SHP77 treated with DMSO at 0.1 percent for 48 hours (cell line): ENCODE measurements at places on chromosomes 16 and 17.

DNA sequence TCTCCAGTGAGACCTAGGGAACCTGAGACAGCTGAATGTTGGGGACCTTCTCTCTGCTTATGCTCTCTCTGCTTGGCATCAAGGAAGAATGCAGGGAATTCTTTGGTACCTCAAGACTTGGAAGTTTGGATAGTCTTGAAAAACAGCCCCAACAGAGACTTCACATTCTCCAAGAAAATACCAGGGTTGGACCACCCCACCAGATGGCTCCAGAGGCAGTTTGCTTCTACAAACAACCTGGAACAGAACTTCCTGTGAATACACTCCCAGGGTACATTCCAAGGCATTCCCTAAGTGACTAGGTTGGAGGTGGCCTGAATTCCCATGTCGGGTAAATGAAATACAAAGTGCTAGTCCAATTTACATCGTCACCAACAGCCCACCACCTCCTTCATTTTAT is 314.4 kb downstream of the PMP22 start:
- DNase-seq, result no peak

DNA sequence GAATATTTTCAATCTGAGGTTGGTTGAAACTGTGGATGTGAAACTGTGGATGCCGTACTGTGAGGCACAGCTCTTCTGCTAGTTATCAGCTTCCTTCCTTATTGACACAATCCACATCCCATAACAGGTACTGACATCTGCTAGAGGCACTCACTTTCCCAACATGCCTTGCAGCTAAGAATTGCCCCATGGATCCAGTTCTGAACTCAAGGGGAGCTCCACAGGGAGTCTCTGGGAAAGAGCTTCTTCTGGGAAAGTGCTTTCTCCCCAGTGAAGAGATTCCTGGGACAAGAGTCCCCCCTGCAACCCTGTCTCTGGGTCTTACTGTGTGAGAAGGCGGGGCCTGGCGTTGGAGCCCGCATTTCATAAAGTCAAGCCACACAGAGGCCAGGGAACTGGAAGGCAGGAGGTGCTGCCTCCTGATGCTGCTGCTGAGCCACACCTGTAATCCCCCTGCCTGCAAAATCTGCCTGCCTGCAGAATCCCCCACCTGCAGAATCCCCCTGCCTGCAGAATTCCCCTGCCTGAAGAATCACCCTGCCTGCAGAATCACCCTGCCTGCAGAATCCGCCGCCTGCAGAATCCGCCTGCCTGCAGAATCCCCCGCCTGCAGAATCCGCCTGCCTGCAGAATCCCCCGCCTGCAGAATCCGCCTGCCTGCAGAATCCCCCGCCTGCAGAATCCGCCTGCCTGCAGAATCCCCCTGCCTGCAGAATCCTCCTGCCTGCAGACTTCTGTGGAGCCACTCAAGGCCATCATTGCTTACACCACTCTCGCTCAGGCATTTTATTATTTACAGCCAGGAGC is 305.4 kb downstream of the FOXL1 start:
- no peak for DNase-seq

DNA sequence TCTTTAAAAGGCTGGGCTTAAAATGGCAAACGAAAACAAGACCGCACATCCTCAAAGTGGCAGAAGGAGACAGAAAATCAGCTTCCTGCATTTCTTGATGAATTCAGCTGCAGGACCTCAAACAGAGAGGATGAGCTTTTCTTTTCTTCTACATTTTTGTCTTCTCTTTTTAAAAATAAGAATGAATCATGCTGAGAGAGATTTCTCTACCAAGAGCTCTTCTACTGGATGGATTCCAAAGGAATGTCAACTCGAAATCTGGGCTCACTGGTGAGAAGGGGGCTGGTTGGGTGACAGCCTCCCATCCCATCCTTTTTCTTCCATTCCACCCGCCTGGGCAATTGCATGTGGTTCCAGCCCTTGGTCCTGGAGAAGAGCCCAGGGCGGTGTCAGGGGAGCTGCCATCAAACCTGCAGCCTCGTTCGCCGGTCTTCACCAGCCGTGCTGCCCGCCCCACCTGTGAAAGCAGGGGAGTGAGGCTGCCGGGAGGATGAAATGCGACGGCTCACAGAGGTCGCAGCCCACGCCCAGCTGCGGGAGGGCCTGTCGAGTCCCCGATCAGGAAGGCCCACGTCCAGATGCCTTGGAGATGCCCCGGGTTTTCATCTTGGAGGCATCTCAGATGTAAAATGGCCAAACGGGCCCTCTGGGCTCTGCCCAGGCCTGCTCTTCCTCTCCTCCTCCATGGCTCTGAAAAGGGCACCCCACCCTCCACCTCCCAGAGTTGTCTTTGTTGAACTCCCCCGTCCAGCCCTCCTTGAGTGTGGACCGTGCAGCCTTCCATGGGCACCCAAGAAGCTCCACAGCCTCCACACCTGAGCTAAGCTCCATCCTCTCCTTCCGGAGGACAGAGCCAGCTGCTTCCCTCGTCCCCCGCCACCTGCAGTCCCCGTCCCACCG is 121.9 kb downstream of the FOXL1 start:
- DNase-seq, result no peak

- no peak for DNase-seq
These were observed 332.0 kb downstream of the XYLT1 start for GRCh38 chr16:17138801-17139200.

GRCh38 chr16:707062-707538 is 1.5 kb upstream of the FBXL16 start:
- DNase-seq, result no peak

- DNase-seq, result no peak
These were observed 1.1 kb downstream of the SOCS3 start for GRCh38 chr17:78358538-78359320.

- no peak for DNase-seq
These were observed 127.2 kb downstream of the CCDC144A start for GRCh38 chr17:16817201-16817600.

GRCh38 chr16:56894331-56894917 is 29.4 kb downstream of the SLC12A3 start:
- no peak for DNase-seq

DNA sequence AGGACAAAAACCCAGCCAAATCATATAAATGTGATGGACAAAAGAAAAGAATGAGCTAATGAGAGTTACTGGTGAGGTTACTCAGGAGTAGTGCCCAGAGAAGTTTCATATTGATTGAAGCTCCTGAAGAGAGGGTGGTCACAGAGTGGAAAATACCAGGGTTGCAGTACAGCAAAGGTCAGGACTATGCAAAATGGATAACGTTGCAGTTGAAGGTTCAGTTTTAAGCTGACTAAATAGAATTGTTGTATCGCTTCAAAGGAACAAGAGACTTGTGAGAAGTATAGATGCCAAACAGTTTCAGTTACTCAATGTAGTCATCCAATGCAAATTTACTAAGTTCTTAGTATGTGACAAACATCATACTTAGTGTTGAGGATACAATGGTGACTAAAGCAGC is 47.1 kb downstream of the ABCA8 start:
- no peak for DNase-seq

DNA sequence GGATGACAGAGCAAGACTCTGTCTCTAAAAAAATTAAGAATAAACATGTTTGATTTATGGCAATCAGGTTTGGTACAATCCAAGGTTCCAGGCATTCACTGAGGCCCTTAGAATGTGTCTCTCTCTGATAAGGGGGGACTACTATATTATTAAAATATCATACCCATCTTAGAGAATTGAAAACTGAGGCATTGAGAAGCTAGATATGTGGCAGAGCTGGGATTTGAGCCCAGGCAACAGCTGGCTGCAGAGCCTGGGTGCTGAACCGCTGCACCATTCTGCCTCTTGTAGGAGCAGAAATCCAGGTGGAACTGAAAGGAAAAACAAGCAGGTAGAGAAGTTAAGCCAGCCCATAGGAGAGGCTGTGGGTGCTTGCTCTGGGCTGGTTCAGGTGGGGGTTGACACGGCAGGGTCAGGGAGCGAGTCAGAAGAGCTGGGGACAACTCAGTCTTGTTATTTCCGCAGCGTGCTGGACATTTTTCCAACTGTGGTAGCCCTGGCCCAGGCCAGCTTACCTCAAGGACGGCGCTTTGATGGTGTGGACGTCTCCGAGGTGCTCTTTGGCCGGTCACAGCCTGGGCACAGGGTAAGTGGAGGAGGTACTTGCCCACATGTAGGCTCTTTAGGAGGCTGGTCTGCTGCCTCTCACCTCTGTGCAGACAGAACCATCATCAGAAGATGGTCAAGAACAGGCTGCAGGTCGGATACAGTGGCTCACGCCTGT is 62.5 kb downstream of the WIPI1 start:
- no peak for DNase-seq

- no peak for DNase-seq
These were observed 366.6 kb downstream of the HS3ST4 start for GRCh38 chr16:26058326-26058725.

DNA sequence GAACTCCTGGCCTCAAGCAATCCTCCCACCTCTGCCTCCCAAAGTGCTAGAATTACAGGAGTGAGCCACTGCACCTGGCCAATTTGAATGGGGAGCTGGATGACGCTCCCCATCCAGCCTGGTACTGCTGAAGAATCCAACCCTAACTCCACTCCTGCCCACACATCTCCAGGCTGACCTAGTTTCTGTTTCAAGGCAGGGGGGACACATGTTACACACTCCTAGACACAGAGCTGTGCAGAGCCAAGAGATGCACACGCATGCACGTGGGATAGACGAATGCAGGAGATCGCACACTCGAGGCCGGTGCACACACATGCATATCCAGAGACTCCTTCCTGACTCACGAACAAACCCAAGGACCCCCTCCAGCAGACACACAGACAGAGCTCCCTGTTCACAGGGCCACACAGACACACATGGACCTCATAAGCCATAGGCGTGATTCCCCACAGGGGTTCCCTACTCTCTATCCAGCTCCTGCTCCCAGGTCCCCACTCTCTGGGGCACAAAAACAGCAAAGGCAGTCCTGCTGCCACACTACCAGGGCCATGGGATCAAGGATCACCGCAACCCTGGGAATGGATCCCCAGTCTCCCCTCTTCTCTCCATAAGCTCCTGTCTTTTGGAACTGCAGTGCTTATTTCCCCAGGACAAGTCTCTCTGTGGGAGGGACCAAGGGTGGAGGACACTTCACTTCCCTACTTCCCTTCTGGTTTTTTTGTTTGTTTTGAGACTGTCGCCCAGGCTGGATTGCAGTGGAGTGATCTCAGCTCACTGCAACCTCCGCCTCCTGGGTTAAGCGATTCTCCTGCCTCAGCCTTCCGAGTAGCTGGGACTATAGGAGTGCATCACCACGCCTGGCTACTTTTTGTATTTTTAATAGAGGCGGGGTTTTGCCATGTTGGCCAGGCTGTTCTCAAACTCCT is 14.4 kb downstream of the EPOP start:
- no peak for DNase-seq

GRCh38 chr16:10625595-10626357 is 45.4 kb upstream of the EMP2 start:
- DNase-seq, result no peak

DNA sequence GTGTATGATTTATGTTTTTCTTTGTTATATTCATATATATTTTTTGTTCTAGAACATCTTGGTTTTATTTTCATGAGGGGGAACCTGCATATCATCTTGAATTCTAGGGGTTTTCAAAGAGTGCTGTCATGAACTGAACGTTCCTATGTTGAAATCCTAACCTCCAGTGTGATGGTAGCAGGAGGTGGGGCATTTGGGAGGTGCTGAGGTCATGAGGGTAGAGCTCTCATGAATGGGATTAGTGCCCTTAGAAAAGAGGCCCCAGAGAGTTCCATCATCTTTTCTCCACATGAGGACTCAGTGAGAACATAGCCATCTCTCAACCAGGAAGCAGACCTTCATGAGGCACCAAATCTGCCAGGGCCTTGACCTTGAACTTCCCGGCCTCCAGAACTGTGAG is 34.6 kb upstream of the CCDC182 start:
- DNase-seq, result no peak

GRCh38 chr17:50123649-50124349 is 6.2 kb downstream of the SAMD14 start:
- no peak for DNase-seq

DNA sequence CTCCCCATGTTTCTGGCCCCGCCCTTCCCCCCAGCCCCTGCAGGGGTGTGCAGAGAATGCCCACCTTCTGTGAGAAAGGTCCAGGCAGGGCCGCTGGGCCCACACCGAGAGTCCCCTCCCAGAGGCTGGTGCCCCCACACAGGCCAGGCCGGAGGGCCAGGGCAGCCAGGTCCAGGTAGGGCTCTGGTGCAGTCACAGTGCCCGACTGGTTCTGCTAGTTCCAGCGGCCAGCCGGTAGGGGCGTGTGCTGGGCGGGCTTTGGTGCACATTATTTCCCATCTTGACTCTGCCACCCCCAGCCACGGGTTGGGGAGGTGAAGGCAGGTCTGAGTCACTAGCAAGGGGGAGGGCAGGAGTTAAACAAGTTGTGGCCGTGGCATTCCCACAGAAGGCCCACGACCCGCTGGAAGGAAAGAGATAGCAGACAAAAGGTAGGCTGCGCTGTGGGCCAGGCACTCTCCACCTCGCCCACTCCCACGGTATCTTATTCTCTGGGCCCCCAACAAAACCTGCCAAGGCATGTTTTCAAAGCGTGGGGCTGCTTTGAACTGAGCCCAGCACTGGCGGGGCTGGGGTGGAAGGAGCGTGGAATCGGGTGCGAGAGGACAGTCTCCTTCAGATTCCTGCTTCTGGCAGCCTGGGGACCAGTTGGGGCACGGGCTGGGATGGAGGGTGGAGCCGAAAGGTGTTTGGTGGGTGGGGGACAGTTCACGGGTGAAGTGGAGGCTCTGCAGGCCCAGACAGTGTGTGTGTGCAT is 1.9 kb downstream of the EPN3 start:
- DNase-seq, result no peak

DNA sequence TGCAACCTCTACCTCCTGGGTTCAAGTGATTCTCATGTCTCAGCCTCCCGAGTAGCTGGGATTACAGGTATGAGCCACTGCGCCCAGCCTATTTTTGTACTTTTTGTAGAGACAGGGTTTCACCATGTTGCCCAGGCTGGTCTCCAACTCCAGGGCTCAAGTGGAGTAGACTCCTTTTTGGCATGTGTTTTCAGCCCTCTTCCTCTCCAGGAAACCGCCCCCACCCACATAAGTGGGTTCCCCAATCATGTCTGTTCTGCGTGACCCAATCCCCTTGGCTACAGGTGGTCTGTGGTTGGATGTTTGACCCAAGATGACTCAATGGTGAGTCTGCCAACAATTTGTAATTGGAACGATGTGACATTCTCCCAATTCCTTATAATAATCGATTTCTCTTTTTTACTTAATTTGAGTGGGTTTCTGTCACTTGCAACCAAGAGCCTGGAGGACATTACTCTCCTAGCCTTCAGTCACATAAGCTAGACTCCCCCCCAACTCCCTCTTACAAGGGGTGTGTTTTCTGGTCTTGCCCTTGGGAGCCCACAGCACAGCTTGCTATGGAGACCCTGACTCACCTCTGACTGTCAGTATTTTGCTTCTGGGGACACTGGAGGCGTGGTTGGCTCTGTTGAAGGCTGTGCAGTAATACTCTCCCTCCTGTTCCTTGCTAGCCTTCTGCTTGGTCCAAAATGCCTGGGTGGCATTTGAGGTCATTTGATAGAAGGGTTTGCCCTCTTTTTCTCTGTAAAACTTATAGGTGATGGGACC is 34.9 kb downstream of the PECAM1 start:
- DNase-seq, result no peak

- no peak for DNase-seq
These were observed 249.0 kb upstream of the SALL1 start for GRCh38 chr16:51399908-51400670.
